ENCODE measurements at places on chromosomes 11 and 22.

- DNase-seq = no peak
Measured at GRCh38 chr11:363948-364761, 5.1 kb upstream of the B4GALNT4 start.

- no peak for DNase-seq
Measured at GRCh38 chr11:129490004-129490403, 114.4 kb downstream of the BARX2 start.

DNA sequence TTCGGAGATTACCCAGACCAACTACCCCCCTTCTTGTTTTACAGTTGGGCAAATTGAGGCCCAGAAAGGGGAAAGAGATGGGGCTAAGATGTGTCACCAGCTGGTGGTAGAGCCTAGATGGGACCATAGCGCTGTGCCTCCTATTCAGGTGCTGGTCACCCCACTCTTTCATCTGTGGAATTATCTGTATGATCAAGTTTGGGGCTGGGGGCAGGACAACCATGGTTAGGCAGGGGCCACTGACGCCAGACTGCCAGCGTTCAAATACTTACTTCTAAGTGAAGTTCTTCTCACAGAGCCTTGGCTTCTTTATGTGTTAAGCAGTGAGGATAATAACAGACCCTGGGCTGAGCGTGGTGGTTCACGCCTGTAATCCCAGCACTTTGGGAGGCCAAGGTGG lies 55.9 kb downstream of the IGLL1 start:
- no peak for DNase-seq

- peak; percentile 49 for DNase-seq
Measured at GRCh38 chr11:65498042-65498726, 661 bp upstream of the MALAT1 start.

GRCh38 chr11:69217276-69218105 lies 61.8 kb downstream of the SMIM38 start:
- DNase-seq = no peak

DNA sequence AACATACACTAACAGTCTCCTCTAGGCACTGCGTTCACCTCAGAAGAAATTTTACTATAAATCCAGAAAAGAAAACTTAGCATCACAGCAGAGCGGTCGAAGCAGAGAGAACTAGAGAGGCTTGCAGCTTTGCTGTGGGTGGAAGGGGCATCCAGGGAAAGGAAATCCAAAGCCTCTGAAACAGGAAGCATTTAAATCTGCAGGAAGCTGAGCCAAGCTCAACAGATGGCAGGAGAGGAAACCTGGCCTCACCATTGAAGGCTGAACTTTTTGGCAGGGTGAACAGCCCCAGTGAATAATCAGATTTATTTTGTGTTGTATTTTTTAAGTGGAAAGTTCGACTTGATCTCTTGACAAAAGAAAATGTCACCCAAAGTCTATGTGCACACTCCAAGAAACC lies 858.1 kb downstream of the OPCML start:
- DNase-seq = no peak

DNA sequence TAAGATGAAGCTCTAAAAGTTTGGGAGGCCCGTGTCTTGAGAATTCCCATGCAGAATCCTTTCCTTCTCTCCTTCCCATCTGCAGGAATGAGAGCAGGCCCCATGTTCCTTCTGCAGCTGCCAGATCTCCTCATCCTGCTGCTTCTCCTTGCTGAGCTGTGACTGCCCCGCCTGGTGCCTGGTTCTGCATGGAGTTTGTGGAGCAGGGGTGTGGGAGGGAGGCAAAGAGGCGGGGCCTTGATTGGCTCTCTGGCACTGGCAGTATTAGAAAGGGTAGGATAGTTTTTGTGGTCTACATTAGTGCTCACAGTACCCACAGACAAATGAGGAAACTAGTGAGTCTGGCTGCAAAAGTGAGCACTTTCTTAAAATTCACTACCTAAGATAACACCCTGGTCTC lies 91.1 kb upstream of the CLPB start:
- no peak for DNase-seq

DNA sequence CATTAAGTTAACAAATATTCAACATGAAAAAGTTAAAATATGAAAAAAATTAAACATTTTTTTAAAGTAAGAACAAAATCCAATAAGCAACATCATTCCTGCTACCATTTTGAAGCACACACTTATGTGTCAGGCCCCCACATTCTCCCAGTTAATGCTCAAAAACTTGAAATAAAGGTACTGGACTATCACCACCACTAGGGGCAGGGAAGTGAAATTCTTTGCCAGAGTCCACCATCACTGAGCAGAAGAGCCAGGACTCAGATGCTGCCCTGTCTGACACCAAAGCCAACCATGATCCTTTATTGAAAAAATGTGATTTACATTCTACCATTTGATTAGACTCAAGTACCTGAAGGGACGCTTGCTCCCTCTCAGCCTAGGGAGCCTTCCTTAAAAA lies 39.1 kb downstream of the PITPNB start:
- DNase-seq = no peak

DNA sequence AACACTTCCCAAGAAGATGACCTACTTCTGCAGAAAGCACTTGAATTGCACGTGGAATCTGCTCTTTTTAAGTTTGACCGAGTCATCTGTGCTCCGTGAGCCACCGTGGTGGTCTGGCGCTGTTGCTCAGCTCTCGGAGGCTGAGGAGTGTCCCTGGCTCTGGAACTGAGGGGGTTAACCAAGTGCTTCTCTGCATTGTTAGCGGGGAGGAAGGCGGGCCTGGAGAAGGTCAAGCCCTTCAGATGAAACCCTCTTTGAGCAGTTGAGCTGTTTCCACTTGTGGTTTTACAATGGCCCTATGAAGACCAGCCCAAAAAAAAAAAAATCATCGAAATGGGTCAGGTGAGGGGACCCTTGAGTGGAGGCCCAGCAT lies 286.4 kb downstream of the NTM start:
- DNase-seq = no peak

DNA sequence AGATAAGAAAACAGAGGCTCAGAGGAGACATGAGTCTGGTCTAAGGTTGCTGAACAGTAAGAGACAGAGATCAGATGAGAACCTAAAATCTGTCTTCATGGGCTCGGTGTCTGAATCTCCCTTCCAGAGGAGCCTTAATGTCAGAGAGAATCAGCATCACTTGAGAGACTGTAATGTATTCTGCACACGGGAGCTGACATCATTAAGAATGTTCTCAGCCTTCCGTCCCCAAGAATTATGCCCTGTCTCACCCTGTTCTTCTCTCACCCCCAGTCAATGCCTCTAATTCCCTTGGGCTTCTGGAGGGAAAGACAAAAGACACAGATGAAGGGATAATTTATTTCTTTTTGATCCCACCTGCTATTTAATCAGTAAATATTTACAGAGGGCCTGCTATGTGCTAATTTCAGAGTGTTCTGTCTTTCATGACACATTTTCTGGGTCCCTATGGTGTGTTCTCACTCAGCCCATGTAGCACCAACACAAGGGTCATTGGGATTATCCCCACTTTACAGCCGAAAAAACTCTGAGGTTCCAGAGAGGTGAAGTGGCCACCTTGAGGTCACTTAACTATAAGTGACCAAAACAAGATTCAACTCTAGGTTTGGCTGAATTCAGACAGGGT lies 61.8 kb downstream of the CD82 start:
- no peak for DNase-seq

- no peak for DNase-seq
Measured at GRCh38 chr22:19289475-19290161, 1.9 kb downstream of the CLTCL1 start.

GRCh38 chr22:17258788-17259148 lies 39.5 kb upstream of the ADA2 start:
- DNase-seq = no peak

- DNase-seq = peak; percentile 24
Measured at GRCh38 chr11:74232311-74232950, 61.3 kb downstream of the PPME1 start.

- DNase-seq = no peak
Measured at GRCh38 chr11:71129624-71130023, 122.8 kb downstream of the SHANK2 start.

DNA sequence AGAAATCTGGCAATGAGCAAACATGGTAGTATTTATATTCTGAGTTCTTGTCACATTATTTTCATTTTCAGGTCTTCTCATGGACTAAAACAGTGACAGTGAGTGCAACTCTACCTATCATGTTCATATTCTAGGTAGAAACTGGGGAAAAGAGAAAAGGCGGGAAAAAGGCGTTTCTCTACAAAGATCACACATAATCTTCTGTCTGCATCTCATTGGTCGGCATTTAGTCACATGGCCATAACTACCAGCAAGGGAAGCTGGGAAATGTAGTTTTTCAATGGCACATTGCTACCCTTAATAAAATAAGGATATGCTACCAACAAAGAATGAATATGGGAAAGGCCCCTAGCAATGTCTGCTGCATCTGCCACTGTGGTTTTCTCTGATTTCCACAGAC lies 57.6 kb upstream of the B3GAT1 start:
- no peak for DNase-seq

- DNase-seq = no peak
Measured at GRCh38 chr11:21806947-21807346, 385.9 kb upstream of the ANO5 start.

GRCh38 chr22:35517207-35517606 lies 23.4 kb upstream of the RASD2 start:
- no peak for DNase-seq

- DNase-seq = no peak
Measured at GRCh38 chr11:19966441-19966840, 193.8 kb downstream of the DBX1 start.

DNA sequence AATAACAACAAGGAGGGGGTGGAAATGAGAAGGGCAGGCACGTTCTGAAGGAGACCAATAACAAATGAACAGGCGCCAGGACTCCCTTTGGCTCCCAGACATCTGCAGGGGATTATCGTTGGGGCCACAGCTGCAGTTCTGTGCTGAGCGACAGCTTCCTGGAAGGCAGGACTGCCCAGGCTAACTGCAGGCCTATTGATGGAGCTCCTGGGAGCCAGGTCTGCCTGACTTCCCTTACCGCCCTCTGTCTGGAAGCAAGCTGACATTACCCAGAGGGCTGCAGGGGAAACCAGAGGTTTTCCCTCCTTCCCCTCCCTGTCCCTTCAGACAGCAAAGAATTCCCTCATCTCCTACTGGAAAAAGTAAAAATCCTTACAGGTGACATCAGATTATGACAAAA lies 5.0 kb downstream of the DRD2 start:
- DNase-seq = no peak

GRCh38 chr22:17634696-17635095 lies 3.9 kb upstream of the BCL2L13 start:
- no peak for DNase-seq

DNA sequence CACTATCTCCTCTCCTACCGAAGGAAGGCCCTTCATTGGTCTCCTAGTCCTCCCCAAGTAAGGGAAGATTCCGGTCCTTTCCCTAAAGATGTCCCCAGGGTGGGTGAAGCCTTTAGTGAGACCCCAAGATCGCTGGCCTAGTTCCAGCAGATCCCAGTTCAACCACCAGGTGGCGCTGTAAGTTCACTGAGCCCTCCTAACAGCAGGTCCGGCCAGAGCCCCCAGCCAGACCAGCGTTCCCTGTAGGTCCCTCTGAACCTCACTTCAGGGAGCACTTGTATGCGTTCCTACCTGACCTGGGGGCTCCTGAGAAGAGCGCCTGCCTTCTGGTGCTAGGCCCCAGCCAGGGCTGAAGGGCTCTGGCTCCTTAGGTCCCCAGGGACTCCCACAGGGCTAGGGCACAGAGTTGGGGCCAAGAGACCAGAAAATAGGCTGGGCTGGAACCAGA lies 38.1 kb downstream of the LMO1 start:
- DNase-seq = no peak

GRCh38 chr22:43006753-43007152 lies 8.2 kb downstream of the PACSIN2 start:
- no peak for DNase-seq
